NCI-H1417 treated with DMSO at 0.1 percent for 48 hours (cell line): ENCODE measurements at places on chromosomes 1 and 21.

- DNase-seq: no peak
These were observed 571.6 kb downstream of the LRRIQ3 start for GRCh38 chr1:73626326-73626725.

GRCh38 chr1:215192306-215192705, 109.8 kb downstream of the KCNK2 start:
- DNase-seq: no peak

- DNase-seq: no peak
These were observed 170.4 kb upstream of the SYT6 start for GRCh38 chr1:114323959-114324661.

- no peak for DNase-seq
These were observed 66.7 kb downstream of the BARHL2 start for GRCh38 chr1:90650401-90650800.

- no peak for DNase-seq
These were observed 17.8 kb downstream of the ZNF670 start for GRCh38 chr1:247060771-247061170.

DNA sequence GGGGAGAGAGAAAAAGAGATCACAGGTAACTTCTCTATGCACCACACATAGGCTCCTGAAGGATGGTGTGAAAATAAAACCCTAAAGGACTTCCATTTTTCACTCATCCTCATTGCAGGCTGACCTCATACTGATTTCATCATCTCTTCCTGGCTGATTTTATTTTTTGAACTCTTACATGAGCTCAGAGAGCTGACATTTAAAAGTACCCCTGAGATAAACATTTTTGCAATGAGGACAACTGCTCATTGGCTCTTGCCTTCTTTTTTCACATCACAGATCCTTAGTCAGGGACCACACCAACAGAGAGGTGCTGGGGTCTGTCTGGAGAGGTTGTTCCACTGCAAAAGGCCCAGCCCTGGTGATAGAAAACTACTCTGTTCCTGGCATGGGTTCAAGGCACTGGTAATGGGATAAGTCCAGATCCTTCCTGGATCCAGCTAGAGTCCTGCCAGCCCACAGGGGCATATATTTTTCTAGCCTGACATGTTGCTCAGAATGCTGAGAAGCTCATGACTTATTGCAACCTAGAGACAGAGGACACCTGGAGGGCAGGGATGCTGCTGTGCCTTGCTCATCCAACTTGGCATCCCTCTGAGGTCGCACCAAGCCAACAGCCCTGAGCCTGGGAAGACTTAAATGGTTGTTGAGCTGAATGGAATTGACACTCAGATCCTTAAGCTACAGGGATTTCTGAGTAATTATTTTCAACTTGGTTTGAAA, 360.0 kb downstream of the HHAT start:
- no peak for DNase-seq

DNA sequence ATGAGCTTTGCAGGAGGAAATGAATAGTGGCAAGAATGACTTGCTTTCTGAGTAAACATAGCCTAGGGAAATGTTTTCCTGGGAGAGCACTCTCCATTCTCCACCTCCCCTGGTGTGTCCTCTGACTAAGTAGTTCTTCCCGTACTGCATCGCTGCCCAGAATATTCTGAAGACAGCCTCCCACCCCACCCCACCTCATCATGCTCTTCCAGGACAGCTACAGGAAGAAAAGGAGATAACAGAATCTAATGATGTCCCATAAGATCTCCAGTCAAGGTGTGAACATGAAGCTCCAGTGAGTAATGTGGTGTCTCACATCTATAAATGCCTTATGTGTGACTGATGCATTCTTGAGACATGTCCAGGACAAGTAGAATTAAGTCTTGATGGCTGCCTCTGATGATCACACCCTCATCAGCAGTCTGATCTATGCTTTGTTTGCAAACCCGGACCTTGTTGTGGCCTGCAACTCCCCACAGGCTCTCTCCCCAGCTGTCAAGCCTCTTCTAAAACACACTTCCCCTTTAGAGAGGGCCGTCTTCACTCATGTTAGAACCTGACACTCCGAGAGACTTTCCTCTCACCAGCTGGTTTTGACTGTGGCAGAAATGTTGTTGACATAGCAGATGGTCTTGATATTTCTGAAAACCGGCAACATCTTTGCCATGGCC, 183.0 kb downstream of the CYYR1 start:
- DNase-seq: no peak

DNA sequence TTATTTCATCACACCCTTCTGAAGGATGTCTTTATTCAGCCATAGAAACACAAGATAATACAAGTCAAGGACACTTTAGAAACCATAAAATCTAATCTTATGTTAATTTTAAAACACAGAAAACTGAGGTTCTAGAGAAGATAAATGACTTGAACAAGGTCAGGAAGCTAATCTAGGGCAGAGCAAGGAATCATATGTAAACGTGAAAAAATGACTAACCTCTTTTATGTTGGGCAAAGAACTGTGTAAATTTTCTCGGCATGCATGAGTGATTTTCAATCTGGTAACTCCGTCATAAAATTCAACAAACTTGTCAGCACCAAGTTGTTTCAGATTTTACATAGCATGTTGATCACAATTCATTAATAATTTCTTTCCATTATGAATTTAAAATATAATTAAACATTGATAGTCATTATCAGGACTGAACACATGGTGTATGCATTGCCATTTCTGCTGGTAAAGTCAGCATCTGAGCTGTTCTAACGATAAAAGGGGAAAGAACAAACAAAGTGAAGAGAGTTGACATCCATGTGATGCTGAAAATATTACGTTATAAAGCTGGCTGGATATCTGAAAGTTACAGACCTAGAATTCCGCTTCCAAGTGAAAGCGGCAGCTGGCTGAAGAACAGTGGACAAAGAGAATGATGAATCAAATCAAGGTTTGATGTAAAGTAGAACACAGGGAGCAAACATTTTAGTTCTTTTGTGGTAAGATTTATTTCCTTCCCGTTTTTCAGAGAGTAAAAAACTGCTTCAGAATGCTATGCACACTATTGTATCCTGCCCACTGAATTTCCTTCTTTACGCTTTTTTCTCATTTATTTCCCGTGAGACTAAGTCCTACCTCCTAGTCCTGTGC, 1037.4 kb upstream of the TMPRSS15 start:
- DNase-seq: no peak

- DNase-seq: no peak
These were observed 52.4 kb upstream of the H6PD start for GRCh38 chr1:9181990-9182783.

DNA sequence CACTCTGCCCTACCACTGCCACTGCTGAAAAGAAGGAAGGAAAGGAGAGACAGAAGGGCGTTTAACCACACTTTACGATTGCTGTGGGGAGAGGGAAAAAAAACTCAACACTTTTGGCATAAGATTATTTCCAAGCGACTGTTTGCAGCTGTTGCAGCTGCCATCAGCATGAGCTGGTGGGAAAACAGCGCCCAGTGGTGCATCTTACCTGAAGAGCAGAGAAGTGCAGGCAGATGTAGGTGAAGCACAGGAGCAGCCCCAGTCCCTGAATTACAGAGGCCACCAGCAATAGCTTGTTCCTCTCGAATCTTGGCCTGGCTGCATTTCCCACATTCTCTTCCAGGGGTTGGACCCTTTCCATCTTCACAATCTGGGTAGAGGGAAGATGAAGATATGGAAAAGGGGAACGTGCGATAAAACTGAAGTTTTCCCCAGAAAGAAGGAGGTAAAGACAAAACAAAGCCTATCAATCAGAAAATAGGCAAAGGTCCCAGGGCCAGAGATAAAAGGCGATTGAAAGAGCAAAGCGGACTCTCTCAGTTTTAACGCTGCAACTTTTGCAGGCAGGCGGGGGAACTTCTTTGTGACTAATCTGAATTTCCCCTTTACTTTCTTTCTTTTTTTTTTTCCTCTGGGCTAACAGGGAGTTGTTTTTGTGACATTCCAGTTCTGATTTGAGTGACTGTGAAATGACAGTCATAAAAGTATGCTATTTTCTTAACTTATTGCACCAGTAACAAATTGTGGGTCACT, at the start of gene TNFSF4:
Gene TNFSF4, minus strand, starts transcription at position 516 of the 753 bp plus-strand sequence. Its CDS starts 155 bp downstream, at position 361.
- no peak for DNase-seq

- no peak for DNase-seq
These were observed 73.3 kb downstream of the ADARB1 start for GRCh38 chr21:45147473-45148315.

GRCh38 chr1:39268112-39268581, 63.7 kb downstream of the MACF1 start:
- peak; percentile 56 for DNase-seq

DNA sequence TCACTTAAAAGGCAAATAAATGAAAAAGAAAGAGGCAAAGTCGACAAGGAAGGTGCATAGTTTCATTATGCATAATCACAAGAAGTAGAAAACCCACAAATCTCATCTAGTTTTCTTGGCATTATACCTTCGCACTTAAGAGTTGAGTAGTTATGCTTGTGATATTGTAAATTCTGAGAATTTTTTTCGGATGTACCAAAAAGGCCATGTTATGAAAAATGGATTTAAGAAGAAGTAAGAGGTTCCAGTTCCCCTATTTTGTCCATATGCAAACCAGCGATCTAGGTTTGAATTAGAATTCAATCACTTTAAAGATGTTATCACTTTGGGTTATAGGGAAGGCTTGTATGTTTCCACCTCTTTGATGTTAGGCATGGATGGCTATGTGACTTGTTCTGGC, 7.9 kb upstream of the ERICH3 start:
- no peak for DNase-seq

GRCh38 chr1:32741413-32742198, 39.0 kb upstream of the SYNC start:
- no peak for DNase-seq

DNA sequence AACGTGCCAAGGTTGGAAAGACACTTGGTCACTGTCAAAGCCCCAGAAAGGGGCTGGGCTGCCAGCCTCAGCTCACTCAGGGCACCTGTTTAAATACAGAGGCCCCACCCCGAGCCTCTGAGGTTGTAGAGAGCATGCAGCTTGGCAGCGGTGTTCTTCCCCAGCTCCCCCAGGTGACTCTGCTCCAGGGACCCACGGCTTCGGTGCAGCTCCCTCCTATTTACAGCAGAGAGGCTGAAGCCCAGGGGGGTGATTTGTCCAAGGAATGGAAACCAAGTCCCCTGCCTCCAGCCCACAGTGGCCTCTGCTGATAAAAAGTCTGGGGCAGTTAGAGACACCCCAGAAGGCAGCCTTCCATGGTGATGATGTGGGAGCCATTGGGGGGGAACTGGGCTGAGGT, 9.1 kb upstream of the C1QA start:
- no peak for DNase-seq

- no peak for DNase-seq
These were observed 138.8 kb upstream of the HMGB4 start for GRCh38 chr1:33725037-33725436.

DNA sequence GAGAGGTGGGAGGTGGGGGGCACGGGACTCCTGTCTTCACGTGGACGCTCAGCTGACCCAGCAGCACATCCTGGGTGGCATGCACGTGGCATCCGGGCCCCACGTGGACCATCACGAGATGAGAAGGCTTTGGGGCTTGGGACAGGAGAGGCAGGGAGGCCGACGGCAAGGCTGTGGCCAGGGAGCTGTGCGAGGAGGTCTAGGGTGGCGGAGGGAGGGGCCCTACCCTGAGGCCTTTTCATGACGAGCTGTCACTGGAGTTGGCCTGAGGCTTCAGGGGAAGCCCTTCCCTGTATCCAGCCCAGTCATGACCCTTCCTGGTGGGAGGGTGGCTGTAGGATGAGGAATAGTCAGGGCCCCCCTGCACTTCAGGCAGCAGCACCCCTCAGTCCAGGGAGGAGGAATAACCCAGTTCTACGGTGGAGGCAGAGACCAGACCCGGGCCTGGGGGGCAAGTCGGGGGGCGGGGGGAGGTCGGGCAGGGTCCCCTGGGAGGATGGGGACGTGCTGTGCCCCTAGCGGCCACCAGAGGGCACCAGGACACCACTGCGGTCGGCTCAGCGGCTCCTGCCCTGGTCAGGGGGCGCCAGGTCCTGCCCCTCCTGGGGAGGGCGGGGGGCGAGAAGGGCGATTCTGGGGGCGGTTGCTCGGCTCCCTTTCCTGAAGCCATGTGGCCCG, 2.0 kb upstream of the PERM1 start:
- DNase-seq: no peak

- no peak for DNase-seq
These were observed 123.6 kb downstream of the MIS18A start for GRCh38 chr21:32155226-32155625.

GRCh38 chr1:84823991-84824390, 69.0 kb downstream of the LPAR3 start:
- DNase-seq: no peak

DNA sequence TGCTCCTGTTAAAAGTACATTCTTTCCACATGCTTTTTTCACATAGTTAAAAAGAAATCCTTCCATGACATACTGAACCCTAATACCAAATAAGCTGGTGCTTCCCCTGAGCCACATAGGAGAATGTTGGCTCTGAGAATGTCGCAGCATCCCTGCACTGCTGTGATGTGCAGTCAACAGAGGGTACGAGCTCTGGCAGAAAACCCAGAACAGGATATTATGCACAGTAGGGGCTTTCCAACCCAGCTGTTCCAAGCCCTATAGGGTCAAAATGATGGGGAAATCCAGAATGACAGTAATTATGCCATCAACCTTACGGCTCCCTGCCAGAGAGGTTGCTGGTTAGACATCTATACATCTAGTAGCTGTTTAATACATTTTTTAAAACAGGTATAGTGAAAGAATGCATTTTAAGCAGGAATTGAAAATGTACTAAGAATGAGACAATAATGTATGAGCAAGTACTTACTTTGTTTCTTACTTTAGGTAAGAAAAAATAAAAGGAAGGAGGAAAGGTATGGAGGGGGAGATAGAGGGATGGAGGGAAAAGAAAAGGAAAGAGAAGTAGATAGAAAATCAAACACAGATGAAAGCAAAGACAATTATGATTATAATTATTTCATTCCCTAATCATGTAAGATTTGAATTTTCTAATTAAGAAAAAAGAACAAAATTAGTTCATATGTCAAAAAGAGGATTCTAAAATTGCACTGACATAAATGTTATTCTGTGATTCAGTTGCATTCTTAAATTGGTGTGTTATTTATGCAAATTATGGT, 126.0 kb downstream of the NR5A2 start:
- DNase-seq: no peak

GRCh38 chr1:226870026-226870400, 403 bp upstream of the PSEN2 start:
- DNase-seq: no peak

- DNase-seq: no peak
These were observed 46.9 kb downstream of the CD34 start for GRCh38 chr1:207863893-207864535.

GRCh38 chr1:44592208-44593145, 81.8 kb downstream of the TMEM53 start:
- DNase-seq: no peak

GRCh38 chr1:74496669-74497068, 15.7 kb downstream of the LRRC53 start:
- no peak for DNase-seq

GRCh38 chr21:44366586-44367211, 13.3 kb downstream of the TRPM2 start:
- DNase-seq: no peak

GRCh38 chr1:172708452-172708851, 49.5 kb downstream of the FASLG start:
- no peak for DNase-seq

DNA sequence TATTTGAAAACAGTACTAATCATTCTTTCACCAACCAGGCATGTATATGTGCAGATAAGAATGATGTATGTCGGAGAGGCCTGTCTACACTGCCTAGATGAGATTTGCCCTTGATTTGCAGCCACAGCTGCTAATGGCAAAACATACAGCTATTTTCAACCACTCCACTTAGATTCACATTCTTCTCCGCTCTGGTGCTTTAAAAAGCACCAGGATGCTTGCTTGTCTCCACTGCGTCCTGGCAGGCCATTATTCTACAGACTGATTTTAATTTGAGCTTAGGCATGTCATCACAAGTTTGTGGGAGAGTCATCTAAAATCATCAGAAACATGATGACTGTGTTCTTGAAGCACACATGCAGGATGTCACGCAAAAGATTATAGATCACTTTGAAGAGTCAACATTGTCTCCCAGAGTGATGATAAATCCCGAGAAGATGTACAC, 119.0 kb upstream of the NRIP1 start:
- no peak for DNase-seq
